ENCODE measurements at places on chromosomes 13 and 19.

GRCh38 chr19:10812902-10813404, 23.1 kb downstream of the TMED1 start:
- no peak for DNase-seq

DNA sequence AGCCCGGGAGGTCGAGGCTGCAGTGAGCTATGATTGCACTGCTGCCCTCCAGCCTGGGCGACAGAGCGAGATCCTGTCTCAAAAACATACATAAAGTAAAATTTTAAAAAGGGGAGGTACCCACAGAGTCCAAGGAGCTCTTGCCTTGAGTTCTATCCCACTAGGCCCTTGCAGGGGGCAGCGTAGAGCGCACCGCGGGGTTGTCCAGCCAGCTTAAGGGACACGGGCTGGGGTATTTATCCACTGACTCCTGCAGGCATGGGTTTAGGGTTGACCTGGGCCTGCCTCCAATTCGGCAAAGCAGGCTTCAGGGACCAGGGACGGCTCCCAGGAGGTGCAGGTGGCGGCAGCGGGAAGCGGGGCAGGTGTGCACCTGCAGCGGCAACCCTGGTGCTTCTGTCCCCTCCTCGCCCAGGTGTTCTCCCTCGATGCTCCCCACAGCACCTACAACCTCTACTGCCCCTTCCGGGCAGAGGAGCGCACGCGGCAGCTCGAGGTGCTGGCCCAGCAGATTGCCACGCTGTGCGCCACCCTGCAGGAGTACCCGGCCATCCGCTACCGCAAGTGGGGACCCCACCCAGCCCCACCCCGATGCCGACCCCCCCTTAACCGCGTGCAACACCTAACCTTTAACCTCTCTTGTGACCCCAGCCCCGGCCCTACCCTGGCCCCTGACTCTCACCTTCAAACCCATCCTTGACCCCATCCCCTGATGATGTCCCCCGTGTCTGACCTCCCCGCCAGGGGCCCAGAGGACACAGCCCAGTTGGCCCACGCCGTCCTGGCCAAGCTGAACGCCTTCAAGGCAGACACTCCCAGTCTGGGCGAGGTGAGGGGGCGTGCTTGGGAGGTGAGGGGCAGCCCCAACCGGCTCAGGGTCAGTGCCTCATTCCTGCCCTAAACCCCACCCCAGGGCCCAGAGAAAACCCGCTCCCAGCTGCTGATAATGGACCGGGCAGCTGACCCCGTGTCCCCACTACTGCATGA, 4.7 kb downstream of the STXBP2 start:
- DNase-seq, result no peak

GRCh38 chr13:80586356-80586755, 245.4 kb upstream of the SPRY2 start:
- DNase-seq, result no peak

- DNase-seq, result no peak
Observed at GRCh38 chr13:50375792-50376191, 360.5 kb downstream of the KCNRG start.

DNA sequence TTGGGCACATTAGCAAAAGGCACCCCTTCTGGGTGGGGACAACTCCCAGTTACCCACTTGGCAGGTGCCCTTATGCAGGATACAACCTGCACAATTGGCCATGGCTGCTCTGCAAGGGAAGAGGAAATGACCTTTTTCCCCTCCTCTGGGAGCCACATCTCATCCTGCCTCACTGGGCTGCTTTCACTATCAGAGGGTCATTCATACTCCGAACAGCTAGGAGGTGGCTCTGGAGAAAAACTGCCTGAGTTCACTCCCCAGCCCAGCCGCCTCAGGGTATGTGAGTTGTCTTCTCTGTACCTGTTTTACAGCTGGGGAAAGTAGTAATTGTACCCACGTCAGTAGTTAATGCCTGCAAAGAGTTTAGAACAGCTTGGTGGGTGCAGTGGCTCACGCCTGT, 7.1 kb upstream of the ACTN4 start:
- no peak for DNase-seq

DNA sequence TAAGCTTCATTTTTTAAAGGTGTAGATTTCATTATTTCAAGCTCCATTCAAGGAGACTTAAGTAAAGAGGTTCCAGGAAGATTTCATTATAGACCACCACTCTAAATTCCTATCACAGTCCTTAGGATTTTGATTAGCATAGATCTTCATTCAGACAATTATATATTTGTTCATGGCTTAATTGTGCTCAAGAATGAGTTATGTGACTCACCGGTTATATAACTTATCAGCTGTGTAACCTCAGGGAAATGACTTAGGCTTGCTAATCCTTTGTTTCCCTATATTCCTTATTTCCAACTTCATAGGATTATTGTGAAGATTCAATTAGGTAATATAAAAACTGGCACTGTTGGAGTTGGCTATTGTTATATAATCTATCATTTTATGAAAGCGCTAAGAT, 632.8 kb upstream of the SPRY2 start:
- DNase-seq, result no peak

All from activated effector memory CD4-positive, alpha-beta T cell treated with anti-CD3 and anti-CD28 coated beads, Interleukin-2, amount 50 U/mL, for 16 hours (primary cell).